ENCODE measurements at places on chromosomes 16 and 17.

- DNase-seq: no peak
Observed at GRCh38 chr17:81294512-81295030, 536 bp downstream of the SLC38A10 start.

- DNase-seq: no peak
Observed at GRCh38 chr17:75639771-75640555, 6.7 kb downstream of the SMIM5 start.

GRCh38 chr16:1770328-1771187, 785 bp downstream of the NME3 start:
- DNase-seq: peak; percentile 61

GRCh38 chr16:2278272-2278608, 10.3 kb upstream of the RNPS1 start:
- DNase-seq: no peak

GRCh38 chr17:76989519-76989918, 121.3 kb downstream of the MGAT5B start:
- DNase-seq: no peak

DNA sequence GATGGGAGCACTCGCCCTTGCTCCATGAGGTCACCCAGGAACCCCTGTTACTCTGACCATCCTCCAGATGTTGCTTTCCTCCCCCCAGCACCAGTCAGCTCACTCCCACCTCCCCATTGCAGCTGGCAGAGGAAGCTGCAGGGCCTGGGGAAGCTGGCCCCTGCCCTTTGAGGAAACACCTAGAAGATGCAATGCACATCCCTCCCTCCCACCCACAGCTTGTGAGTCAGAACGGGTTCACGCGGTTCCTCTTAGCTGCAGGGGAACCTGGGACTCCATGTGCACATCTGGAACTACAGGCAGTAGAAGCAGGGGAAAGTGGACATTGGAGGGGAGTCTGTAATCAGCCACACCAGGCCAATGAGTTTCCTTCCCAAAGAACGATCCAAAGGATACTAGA, 96.9 kb downstream of the KATNIP start:
- no peak for DNase-seq

GRCh38 chr16:84585467-84585866, 32.4 kb downstream of the COTL1 start:
- DNase-seq: no peak

DNA sequence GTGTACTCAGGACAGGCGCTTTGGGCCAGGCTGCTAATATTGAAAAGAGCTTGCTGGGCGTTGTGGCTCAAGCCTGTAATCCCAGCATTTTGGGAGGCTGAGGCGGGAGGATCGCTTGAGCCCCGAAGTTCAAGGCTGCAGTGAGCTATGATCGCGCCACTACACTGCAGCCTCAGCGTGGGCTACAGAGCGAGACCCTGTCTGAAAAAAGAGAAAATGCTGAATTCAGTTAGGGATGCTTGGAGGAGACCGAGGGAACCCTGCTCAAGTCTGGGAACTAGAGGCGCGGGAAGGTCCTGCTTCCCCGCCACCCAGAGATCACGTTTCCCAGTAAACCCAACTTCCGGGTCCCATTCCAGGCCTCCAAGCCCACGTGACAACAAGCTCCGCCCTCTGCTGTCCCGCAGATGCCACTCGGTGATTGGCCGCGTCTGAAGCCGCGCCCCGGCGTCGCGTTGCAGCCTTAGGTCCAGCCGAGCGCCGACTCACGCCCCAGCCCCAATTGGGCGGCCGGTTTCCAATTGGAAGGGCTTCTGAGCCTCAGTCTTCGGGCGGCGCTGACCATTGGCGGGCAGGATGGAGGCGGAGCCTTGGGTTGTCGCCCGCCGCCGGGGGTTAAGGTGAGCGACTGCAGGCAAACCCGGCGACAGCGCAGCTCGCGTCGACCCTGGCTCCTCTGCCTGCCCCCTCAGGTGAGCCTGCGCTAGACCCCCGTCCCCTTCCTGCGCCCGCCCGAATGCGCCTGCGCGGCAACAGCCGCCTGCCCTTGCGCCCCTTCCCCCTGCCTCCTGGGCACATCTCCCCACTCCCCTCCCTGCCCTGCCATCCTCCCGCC, at the start of gene PHKG2:
TSS of gene PHKG2 (plus strand) at position 627 of the 835 bp plus-strand sequence. CDS start 396 bp downstream, outside the sequence.
- peak; percentile 97 for DNase-seq

DNA sequence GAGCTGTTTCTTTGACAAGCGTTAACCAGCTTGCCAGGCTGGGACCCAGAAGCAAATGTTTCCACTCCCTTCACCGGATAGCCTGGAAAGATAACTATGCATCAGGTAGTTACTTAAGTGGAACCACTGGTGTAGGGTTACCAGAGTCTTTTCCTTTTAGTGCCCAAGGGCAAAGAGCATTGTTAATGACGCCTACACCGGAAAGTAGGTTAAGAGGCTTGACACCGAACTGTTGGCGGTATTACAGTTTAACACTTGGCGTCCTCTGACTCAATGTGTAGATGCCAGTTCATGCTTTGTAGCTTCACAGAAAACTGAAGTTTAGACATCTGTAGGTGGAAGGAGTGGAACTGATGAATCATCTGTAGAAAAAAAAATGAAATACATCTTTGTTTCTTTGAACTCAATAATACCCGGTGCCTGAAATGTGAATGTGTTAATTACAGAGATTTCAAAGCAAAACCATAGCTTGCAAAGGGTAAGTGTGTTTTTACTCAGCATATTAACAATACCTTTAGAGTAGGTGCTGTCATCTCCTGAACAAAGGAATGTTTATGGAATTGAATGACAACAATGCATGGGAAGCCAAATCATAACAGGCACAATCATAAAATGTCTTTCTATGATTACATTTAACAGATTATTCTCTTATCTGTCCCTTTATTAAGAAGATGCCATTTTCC, 426.7 kb upstream of the SALL1 start:
- DNase-seq: peak; percentile 36

DNA sequence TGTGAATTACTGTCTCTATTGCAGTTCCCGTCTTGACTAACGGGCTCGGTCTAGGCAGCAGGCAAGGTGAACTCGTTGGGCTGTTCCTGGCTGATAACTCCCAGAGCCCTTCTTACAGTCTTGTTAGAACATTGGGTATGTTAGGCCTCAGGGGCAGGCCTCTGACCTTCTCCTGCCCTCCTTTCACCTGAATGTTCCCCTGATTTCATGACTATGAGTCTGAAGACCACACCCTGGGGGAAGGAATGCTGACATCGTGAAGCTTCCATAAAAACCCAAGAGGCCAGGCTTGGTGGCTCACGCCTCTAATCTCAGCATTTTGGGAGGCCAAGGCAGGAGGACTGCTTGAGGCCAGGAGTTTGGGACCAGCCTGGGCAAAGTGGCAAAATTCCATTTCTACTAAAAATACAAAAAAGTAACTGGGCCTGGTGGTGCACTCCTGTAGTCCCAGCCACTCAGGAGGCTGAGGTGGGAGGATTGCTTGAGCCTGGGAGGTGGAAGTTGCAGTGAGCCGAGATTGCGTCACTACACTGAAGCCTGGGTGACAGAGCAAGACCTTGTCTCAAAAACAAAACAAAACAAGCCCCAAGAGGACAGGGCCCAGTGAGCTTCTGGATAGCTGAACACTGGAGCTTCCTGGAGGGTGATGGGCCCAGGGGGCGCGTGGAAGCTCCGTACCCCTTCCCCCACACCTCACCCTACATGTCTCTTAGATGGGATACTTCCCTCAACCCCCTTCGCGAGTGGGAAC, 47.8 kb upstream of the FBXO47 start:
- DNase-seq: no peak

GRCh38 chr16:27476240-27476639, 73.5 kb downstream of the GTF3C1 start:
- no peak for DNase-seq

DNA sequence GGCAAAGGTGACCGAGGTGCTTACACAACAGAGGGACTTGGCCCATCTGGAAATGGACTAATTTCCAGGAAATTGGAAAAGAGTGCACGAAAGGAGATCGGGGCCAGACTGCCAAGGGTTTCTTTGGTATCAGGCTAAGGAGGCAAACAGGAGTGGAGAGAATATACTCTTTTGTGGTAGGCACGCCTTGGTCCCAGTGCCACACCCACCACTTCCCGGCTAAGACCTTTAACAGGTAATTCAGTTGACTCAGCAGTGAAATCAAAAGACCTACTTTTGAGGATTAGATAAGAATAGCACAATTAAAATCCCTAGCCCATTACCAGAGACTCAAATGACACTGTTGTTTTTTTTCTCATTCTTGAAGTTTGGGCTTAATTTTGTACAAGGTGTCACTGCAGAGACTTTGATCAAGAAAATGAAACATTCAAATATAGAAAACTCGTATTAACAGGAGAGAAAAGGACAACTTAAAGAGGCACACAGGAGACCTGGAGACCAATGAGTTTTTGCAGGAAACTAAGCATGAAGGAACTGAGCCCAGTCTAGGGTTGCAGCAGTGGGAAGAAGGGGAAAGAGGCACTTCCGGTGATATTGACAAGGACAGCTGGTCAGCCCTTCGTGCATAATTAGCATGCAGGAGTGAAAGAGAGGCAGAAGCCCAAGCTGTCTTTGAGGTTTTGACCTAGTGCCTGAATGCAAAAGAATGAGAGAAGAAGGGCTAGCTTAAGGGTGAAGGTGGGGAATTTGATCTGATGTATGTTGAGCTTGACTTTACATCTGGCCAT, 265.5 kb upstream of the CCL2 start:
- DNase-seq: no peak

DNA sequence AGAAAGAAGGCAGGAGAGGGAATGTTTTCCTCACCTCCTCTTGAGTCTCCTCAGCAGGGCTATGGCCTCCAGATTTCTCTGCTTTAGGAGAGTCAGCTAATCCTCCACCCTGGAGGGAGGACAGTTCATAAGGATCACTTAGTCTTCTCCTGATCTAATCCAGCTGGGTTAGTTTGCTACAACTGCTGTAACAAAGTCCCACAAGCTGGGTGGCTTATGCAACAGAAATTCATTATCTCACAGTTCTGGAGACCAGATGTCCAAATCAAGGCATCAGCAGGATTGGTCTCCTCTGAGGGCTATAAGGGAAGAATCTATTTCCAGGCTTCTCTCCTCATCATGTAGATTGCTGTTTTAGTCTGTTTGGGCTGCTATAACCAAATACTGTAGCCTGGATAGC, 40.6 kb upstream of the XYLT1 start:
- DNase-seq: no peak

DNA sequence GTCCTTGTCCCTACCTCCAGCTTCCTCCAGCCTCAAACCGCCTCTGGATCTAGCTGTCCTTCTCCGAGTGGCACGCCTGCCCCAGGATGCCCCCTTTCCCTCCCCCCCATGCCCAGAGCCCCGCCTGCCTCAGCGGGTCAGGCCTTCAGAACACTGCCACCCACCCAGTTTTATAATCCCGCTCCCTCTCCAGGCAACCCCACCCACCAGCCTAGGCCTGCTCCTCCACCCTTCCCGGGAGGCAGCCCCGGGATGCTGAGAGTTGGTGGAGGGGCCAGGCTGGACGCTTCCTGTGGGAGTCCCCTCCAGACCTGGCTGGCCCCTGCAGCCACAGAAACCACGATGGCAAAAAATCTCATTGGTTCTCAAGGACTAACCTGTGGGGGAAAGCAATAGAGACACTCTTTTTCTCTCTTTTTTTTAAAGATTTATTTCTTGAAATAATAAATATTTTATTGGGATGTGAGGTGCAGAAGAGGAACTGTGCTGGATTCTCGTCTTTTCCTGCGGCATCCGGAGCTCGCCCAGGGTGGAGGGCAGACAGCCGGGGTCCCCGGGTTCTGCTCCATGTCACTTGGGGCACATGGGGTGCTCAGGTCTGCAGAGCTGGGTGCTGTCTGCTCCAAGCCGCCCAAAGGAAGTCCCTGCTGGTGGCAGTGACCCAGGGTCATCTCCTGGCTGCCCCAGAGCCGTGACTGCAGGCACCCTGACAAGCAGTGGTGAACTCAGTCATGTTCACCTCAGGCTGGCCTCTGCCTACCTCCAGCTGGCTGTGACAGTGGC, 81.9 kb downstream of the MGAT5B start:
- DNase-seq: no peak

DNA sequence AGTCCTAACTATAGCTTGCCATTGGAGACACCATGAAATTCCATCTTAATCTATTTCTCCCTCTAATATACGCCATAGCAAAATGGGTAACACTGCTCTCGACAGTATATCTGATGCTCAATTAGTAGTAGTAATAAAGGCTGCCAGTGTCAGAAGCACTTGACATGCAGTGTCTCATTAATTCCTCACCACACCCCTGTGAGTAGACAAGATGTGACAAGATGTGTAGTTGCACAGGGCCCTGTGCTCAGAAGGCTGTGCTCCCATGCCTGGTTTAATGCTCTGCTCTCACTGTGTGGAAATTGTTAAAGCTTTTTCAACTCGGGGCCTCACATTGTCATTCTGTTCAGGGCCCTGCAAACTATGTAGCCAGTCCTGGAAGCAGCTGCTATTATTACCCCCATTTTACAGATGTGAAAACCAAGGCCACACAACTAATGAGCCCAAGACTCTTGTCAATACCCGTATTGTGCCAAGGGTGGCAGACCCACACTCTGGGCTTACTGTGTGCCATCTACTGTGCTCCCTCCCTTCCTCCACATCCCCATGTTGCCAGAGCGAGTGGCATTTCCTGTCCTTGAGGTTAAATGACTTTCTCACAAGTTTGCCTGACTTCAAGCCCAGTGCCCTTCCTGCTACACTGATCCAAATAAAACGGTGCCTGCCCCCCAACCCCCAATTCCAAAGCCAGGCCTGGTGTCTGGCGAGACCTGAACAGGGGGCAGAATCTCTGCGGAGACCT, 287.3 kb upstream of the CCL2 start:
- DNase-seq: no peak

DNA sequence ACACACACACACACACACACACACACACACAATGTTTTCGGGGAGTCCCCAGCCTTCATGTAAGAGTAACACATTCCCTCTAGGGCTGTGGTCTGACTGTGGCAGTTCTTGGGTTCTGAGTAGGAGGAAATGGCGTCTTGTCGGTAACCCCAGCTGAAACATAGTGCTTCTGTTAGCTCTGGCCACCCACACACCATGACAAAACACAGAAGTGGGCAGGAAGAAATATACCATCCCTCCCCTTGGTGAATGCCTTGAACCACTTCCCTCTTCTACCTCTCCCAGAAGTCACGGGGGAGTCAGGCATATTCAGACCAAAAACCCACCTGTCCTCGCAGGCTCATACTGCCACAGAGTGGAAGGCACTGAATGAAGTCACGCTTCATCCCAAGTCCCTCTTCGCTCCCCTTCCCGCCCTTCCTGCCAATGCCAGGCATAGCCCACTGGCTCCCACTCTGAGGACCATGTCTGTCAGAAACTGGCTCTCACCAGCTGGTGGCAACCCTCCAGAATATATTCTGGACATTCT, 11.5 kb downstream of the SLC35B1 start:
- DNase-seq: no peak

- no peak for DNase-seq
Observed at GRCh38 chr17:60315650-60316049, 76.3 kb downstream of the USP32 start.

GRCh38 chr17:36008998-36009665, 7.8 kb upstream of the CCL15 start:
- DNase-seq: peak; percentile 32

- DNase-seq: no peak
Observed at GRCh38 chr17:33014751-33015150, 23.1 kb downstream of the SPACA3 start.

GRCh38 chr16:58219432-58219831, 21.5 kb upstream of the CSNK2A2 start:
- DNase-seq: no peak

Data from NCI-H526 treated with DMSO at 0.1 percent for 48 hours (cell line).